ENCODE measurements at places on chromosomes 3 and 15.
A peak's percentile ranks its signal among the peaks of the same experiment; 100 is the strongest.

DNA sequence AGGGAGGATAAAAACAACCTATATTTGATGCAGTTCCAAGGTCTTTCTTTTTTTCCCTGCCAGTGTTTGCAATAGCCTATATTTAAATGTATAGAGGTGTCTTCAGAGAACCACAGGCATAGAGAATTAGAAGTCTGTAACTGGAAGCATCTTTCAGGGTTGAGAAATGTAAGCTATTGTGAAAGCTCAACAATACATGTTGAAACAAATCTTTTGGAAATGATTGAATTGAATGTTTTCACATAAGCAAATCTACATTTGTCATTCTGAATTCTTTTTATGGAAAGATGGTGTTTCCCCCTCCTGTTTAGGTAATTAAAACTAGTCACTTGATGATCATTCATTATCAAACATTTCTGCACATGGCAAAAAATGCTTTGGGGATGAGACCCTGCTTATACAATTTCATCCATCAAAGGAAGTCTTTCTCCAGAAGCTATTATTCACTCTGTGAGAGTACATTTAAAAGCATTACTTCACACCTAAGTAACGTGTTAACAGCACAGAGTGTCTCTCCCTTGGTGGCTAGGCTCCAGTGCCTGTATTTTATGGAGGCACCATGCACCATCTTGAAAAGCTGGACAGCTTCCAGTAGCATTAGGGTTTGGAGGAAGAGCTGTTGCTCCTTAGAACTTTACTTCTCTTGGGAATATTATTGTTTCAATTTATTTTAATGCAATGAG, 406.2 kb downstream of the LSAMP start:
- no peak for DNase-seq

GRCh38 chr3:175103298-175103697, 244.2 kb downstream of the NAALADL2 start:
- no peak for DNase-seq

GRCh38 chr3:11581237-11582190, 62.2 kb downstream of the VGLL4 start:
- DNase-seq, result no peak

- peak; percentile 49 for DNase-seq
Observed at GRCh38 chr3:169764312-169764881, 463 bp downstream of the TERC start.

- no peak for DNase-seq
Observed at GRCh38 chr3:158831861-158832260, 30.0 kb downstream of the MFSD1 start.

- no peak for DNase-seq
Observed at GRCh38 chr15:81398910-81399551, 25.0 kb upstream of the TMC3 start.

DNA sequence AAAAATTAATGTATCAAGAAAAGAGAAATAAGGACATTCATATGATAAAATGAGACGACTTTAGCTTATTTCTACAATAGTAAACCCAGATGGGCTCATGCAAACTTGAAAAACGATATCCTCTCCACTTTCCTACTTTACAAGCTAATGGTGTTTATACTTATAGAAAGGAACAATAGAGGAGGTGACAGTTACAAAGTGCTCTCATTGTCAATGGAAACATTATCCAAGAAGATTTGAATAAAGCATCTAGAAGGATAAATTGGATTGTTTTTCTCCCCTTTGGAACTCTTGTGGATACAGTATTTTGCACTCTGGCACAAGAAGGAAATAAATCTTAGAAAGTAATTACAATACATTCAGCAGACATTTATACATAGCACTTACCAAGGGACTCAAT, 20.2 kb upstream of the CCDC66 start:
- DNase-seq, result no peak

GRCh38 chr15:42549032-42549491, 424 bp downstream of the HAUS2 start:
- peak; percentile 50 for DNase-seq

DNA sequence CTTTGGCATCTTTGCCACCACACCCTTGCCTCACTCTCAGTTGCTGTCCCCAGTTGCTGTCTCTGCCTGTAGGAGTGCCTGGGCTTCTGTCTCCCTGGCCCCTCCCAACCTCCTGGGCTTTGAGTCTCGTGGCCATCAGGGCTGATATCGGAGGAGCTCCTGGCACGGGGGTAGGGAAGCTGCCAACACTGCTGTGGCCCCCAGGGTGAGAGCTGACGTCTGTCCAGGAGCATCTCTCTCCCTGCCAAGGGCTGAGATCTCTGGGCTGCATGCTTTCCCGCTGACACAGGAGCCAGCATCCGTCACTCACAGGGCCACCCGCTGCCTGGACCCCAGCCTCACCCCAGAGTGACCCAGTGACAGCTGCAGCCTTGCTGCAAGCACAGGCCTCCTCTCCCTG, 47.4 kb downstream of the EXOG start:
- DNase-seq, result no peak

DNA sequence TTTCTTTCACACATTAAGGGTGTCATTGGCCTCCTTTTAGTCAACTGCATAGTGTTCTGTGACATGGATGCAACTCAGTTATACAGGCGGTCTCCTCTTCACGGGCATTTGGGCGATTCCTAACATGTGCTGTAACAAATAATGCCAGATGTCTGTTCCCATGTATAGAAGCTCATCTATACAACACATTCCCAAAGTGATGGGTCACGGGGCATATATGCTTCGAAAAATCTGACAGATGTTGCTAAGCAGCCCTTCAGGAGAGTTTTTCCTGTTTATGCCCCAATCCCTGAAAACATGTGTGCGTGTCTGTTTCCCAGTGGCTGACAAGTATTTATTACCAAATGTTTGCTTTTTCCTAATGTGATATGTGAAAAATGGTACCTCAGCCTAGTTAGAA, 25.8 kb downstream of the LRRK1 start:
- DNase-seq, result no peak

DNA sequence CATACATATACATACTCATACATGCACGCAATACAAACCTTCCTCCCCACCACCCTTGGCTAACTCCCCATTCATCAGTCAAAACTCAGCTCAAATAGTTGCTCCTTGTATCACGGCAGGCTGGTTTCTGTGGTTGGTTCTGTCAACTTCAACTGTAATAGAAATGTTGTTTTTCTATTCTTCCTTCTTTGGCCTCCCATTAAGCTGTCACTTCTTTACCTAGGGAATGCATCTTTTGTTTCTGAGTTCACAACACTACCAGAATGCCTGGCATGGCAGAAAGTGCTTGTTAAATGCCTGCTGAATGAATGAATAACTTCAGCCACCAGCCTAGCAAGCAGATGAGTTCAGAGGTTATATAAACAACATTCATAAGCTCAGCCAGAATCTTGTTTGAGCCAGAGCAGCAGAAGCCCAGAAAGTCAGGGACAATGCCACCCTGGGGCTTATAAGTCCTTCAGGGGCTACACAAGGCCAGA, 63.1 kb downstream of the B3GALNT1 start:
- DNase-seq, result no peak

DNA sequence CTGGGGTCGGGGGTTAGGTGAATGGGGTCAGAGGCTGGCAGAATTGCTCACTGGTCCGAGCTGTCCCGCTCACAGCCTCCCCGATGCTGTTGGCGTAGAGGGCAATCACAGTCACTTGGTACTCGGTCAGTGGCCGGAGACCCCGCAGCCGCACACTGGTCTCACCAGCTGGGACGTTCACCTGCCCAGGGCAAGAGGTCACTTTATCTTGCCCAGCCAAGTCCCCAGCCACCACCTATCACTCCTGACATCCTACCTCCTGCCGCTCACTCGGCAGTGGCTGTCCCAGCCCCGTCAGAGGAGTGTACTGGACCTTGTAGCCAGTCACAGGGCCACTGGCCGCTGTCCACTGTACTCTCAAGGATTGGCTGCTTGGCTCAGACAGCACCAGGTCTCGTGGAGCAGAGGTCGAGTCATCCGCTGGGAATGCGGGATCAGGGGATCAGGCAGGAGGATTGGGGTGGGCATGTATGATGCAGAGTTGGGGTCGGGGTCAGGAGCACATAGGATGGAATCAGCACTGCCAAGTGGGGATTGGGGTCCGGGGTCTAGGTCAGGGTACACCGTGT, 2.5 kb downstream of the COL7A1 start:
- DNase-seq, result no peak

- DNase-seq, result no peak
Observed at GRCh38 chr15:47194718-47195117, 522.6 kb upstream of the SEMA6D start.

- DNase-seq, result no peak
Observed at GRCh38 chr3:134721214-134721613, 70.4 kb upstream of the KY start.

DNA sequence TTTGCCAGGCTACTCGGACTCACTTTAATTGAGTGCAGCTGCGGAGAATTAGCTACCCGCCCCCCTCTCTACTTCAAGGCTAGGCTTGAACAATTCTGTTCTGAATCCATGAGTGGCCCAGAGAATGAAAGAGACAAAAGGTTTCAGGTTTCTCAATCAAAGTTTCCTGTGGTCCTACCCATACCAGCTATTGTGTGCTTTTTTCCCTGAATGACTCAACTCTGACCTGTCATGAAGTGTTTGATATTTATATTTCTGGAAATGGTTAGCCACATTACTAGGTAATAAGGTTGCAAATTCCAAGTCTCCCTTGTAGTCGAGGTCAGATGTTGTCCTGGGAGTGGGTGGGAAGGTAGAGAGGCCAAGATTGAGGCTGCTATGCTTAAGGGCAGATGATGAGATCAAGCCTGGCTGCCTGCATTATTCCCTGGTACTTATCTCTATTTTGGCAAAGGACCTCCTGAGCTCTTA, 392.7 kb upstream of the TBL1XR1 start:
- DNase-seq, result no peak

DNA sequence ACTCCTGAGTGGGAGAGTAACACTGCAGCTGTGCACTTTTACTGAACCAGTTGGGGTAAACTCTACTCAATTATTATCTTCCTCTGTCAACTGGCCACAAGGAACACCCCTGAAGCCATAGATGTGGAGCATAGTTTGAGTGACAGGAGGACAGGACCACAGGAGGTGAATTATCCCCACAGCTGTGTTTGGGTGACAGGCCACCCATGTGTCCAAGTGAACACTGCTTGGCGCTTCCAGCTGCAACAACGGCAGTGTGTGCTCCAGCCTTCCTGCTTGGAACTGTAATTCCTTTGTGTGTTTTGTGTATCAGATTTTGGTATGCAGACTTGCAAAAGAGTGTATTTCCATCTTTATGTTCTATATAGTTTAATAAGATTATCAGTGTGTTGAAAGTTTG, 20.2 kb upstream of the TSPAN3 start:
- no peak for DNase-seq

DNA sequence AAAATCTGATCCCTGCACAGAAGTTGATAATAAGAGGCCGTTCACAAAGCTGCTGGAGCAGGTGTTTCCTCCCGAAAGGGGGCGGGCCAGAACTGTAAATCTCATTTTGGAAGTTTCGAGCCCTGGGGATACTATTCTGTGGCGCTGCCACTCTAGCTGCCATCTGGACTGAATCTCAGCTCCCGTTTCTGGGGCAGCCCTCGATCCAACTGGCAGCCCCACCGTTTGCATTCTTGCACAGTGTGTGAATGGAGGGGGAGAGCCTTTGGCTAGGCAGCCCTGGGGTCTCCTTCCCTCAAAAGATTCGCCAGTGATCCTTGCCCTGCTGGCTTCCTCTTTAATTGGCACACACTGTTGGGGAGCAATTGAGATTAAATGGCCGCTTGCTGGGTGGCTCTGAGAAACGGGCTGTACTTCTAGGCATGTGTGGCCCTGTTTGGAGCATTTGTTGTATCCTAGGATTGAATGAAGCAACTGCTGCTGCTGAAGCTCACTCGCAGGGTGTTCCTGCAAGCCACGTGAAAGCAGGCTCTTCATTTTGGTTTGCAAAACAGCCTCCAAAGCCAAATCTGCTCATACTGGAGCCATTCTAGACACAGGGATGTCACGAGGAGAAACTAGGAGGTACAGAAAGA, 57.2 kb upstream of the TOPAZ1 start:
- no peak for DNase-seq

- no peak for DNase-seq
Observed at GRCh38 chr3:106399761-106400160, 530.9 kb upstream of the CBLB start.

GRCh38 chr15:64619880-64620839, 155.2 kb downstream of the RBPMS2 start:
- no peak for DNase-seq

DNA sequence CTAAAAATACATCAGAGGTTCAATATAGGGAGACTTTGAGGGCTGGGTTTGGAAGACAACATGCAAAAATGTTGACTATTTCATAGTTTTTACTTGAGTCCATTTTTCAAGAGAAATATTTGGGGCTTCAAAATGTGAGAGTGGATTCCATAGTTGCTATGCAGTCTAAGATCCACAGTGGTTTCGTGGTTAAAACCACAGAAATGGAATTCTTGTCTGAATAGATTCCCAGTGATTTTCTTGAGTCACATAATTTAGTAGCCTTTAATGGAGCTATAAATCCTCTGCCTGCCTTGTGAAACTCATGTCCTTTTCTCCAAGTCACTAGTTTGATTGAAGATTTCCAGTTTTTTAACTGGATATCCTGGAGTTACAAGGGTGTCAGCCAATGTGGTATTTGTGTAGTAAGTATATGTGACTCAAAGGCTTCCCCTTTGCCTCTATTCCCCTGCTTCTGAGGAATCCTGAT, 94.7 kb upstream of the RBMS3 start:
- no peak for DNase-seq

DNA sequence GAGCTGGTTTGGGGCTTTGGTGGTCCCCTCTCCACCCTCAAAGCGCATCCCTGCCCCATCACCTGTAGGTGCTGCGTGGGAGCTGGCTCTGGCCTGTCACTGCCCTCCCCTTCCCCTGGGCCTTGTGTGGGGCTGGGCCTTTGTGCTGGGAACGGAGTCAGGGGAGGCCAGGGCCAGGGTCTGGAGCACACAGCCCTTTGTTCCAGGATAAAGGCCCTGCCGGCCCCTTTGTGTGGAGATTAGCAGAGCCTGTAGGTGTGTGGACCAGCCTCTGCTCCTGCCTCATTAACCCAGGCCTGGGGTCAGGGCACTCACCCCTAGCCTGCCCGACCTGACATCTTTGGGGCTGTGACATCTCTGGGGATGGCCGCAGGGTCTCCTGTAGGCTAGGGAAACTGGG, 8.9 kb downstream of the EPHB3 start:
- DNase-seq, result no peak

GRCh38 chr3:159069866-159070425, 268.1 kb downstream of the MFSD1 start:
- no peak for DNase-seq

DNA sequence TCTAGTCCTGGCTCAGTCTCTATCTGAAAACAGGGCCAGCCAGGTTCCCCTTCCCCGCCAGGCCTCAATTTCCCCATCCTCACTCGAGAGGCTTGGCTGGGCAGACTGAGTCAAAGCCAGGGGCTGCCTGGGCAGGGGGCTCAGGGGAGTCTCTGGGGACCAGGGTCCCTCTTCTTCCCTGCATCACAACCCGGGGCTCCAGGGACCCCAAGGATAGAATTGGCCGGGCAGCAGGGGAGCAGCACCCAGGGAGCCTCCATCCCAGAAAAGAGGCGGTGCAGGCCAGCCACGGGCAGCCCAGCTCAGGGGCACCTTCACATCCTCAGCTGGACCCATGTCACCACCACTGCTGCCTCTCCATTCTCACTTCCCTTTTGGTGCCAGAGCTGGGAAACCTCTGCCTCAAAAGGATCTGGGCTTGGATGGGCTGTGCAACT, 13.3 kb upstream of the PLXND1 start:
- DNase-seq, result no peak
